BJ (cell line): ENCODE measurements at places on chromosomes 1 and 21. TPM values are rescaled to one million over a fixed set of nuclear protein-coding genes. Genes with fewer than 3 reads are reported as not detected.

GRCh38 chr1:8818325-8818775 is 910 bp upstream of the RERE start:
- no peak for DNase-seq

GRCh38 chr1:168671782-168672181 is 57.2 kb downstream of the DPT start:
- no peak for DNase-seq

- peak; percentile 43 for DNase-seq
These were observed 39.2 kb downstream of the MAPKAPK2 start for GRCh38 chr1:206723805-206724472.

TGFB2 gene
- 4.8 and 10.2 TPM in 2 replicates for polyA plus RNA-seq

C4BPA gene
- polyA plus RNA-seq = not detected in 2 replicates

OR2L5 gene
- not detected in 2 replicates for polyA plus RNA-seq

- DNase-seq = no peak
These were observed 7.1 kb downstream of the C1orf21 start for GRCh38 chr1:184393962-184394361.

DNA sequence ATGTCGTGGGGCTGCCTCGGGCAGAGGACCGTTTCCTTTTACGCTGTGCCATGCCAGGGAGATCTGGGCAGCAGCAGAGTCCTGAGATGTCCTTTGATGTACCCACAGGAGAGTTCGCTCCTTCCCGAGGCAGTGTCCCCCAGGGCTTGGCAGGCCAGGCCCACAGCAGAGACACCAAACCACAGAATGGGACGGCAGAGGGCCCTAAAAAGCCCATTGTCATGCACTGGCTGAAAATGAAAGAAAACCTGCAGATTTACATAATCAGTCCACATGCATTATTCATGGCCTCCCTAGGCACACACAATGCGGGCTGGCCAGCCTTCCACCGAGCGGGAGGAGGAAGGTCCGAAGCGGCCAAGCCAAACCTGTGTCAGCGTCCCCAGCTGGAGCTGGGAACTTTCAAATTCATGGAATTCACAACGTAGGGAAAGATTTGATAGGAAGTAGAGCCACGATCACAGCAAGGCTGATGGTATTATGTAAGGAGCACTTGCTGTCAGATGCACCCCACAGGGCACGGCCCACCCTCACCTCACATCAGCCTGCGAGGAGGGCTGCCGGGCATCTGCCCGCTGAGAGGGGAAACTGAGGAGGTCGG is 25.3 kb upstream of the EFHD2 start:
- no peak for DNase-seq

DNA sequence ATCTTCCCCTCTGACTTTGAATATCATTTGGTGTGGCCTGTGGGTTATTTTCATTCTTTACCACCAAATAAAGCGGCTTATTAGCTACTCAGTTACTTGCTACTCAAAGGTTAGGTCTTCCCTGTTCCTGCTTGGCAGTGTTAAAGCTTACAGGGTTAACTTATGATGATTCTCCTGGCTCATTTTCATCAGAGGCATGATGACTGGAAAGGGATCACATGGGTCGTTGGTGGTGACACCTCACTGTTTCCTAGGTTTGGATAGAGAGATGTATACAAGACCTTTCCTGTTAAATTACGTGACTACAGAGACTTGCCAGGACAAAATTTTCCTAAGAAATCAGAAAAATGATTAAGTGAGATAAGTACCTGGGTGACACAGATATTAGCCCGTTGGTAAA is 27.4 kb downstream of the MRPS6 start:
- no peak for DNase-seq

GRCh38 chr1:55703726-55704363 is 488.7 kb upstream of the USP24 start:
- DNase-seq = no peak

DNASE2B gene
- not detected in 2 replicates for polyA plus RNA-seq

GRCh38 chr21:21664871-21665270 is 666.7 kb downstream of the NCAM2 start:
- DNase-seq = no peak

HEYL gene
- 0.16 and 0.50 TPM in 2 replicates for polyA plus RNA-seq

- DNase-seq = no peak
These were observed 4.6 kb downstream of the ERG start for GRCh38 chr21:38493549-38494250.

ARHGEF16 gene
- polyA plus RNA-seq = 0.04 TPM in 2 replicates

GFI1 gene
- polyA plus RNA-seq = 0.04 and 0.07 TPM in 2 replicates

- no peak for DNase-seq
These were observed 11.1 kb upstream of the TNFRSF14 start for GRCh38 chr1:2544875-2545640.

DNA sequence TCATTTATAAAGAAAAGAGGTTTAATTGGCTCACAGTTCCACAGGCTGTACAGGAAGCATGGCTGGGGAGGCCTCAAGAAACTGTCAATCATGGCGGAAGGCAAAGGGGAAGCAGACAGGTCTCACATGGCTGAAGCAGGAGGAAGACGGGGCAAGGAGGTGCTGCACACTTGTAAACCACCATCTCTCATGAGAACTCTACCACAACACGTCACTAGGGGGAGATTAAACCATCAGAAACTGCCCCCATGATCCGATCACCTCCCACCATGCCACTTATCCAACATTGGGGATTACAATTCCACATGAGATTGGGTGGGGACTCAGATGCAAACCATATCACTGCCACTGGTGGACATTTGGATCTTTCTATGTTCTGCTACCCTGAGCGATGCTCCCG is 351.4 kb downstream of the NPHP4 start:
- no peak for DNase-seq

MXRA8 gene
- polyA plus RNA-seq = 427 and 702 TPM in 2 replicates

DNA sequence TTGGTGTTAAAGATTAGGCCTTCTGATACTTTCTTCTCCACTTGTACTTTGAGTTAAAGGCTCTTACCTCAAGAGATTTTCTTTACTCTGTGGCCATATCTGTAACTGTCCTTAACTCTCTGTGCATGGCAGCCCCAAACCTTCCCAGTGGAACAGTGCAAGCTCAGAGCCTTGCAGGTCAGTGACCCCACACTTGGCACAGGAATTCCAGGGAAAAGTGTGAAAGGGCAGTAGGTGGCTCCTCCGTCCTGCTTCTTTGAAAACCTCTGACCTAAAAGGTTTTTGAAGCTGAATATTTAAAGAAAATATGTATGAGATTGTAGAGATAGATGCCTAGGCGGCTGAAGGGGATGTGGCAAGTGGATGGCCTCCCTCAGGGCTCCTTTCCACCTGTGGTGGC is 26.3 kb downstream of the ITSN1 start:
- DNase-seq = no peak

DNA sequence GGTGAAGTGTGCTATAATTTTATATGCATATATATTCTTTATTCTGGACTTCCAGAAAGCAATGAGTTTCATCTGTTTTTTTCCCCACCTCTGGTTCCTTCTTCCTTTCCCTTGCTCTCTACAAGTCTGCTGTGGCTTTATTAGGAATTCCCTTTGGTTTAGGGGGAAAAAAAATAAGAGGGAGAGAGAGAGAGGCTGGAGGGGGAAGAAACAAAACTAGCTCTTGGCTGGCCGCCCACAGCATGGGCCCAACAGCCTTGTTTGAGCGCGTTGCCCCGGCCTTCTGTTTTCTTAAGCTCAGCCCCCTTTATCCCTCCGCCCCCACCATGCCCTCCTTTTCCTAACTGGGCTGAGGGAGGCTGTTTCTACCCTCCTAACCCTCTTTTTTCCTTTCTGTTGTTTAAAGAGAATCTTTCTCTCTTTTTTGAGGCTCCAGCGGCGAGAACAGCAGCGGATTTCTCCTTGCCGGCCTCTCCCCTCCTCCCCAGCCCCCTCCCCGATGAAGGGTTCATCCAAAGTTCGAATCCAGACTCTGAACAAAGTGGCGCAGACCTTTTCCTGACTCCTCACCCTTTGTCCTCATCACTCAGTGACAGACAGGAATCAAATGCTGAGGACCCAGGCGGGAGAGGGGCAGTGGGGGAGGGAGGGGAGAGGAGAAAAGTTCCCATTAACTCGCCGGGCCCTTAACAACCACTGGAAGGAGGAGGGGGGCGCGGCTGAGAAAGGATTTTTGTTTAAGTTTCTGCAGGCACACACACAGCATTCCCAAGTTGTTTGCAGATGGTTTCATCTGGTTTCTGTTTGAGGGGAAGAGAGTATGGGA is 29.7 kb downstream of the PBX1 start:
- no peak for DNase-seq

DNA sequence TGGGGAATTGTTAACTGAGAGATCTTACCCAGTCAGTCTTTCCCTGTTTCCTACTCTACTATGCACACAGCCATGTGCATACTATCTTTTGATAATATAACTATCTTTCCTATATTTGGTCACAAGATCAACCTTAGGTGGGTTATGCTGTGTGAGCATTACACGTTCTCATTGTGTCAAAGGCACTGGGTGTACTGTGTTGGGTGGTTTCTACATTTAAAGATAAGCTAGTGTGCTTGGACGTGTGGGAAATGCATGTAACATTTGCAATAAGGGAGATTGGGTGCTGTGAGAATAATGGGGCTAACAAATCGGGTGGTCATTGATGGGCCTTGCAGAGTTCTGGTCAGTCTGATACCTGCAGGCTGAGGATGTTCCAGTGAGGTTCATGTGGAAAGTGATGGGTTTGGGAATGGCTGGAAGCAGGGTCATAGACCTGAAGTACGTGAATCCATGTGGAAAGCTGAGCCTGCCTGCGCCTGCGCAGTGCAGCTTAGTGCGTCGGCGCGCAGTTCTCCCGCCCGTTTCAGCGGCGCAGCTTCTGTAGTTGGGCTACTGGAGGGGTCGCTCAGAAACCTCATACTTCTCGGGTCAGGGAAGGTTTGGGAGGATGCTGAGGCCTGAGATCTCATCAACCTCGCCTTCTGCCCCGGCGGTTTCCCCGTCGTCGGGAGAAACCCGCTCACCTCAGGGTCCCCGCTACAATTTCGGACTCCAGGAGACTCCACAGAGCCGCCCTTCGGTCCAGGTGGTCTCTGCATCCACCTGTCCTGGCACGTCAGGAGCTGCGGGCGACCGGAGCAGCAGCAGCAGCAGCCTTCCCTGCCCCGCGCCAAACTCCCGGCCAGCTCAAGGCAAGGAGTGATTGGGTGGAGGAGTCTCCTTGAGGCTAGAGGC is at the start of gene MSH4:
TSS of gene MSH4 (plus strand) at position 507 of the 897 bp plus-strand sequence. CDS start at position 611, 104 bp downstream.
- no peak for DNase-seq
